Activated CD4-positive, alpha-beta T cell treated with anti-CD3 and anti-CD28 coated beads, Interleukin-2, amount 50 U/mL, for 1 hour (primary cell): ENCODE measurements at places on chromosomes 12 and 14.

DNA sequence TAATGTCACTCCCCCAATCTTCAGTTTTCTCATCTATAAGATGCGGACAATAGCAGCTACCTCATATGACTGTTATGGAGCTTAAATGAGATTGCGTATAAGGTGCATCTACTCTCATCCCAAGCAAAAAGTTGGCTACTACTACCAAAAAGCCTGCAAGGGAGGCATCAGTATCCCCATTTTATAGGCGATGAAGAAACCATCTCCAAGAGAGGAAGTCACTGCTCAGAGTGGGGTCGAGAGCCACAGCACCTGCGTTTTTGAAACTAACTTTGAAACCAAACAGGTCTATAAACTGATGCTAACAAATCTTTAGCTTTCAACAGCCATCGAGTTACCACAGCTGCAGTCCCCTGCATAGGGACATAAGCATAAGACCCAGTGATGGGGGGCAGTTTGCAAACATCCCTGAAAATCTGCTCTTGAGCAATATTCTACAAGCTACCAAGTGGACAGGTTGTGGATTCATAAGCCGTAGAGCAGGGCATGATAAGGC, 3.5 kb downstream of the GCN1 start:
- no peak for DNase-seq

DNA sequence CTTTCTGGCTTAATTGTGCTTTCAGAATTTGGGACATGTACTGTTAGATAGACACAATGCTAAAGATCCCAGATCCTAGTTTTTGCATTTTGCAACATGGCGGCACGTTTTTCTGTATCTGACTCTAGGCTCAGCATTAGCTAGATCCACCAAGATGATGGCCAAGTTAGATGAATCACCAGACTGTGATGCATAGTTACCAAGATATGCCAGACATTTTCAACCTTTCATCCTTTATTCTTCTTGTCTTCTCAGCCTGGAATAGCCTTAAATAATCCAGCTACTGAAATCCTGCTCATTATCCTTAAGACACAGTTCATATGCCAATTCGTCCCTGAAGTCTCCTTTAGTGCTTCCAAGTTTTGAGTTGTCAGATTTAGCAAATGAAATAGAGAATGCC, 144.9 kb upstream of the CRY1 start:
- no peak for DNase-seq

DNA sequence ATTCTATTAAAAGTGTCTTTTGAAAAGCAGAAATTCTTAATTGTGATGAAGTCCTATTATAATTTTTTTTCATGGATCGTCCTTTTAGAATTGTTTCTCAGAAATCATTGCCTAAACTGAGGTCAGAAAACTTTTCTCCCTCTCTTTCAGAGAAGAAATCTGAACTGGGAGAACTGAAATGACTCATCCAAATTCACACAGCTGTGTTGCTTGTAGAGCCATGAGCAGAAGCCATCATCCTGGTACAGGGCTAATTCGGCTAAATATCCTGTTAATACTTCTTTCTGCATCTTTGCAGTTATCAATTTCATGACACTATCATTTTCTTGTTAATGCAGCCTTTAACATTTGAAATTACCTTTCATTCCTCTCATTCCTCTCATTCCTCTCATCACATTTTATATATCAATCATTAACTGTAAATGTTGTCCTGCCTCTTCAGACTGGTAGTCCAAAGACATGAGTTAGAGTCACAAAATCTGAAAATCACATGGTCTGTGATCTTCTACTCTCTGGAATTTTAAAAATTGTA, 15.5 kb downstream of the SLC15A5 start:
- no peak for DNase-seq

- no peak for DNase-seq
Observed at GRCh38 chr12:32988982-32989381, 92.4 kb upstream of the PKP2 start.

DNA sequence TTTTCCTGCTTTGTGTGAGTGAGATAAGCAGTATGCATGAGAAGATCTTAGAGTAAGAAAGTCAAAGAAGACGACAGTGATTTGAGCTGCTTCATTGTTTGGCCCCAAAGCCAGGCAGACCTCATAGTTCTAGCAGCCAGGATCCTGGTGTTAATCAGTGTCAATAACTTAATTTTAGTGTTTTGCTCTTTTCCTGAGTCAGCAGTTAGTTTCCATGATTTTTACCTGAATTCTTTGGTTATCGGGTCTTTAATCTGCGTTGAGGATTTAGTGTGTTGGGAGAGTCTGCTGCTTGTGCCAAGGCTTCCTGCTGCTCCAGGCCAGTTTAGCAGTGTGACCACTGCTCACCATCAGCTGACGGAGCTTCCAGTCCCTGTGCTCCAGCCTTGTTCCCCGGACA, 241.6 kb upstream of the SOX5 start:
- no peak for DNase-seq

DNA sequence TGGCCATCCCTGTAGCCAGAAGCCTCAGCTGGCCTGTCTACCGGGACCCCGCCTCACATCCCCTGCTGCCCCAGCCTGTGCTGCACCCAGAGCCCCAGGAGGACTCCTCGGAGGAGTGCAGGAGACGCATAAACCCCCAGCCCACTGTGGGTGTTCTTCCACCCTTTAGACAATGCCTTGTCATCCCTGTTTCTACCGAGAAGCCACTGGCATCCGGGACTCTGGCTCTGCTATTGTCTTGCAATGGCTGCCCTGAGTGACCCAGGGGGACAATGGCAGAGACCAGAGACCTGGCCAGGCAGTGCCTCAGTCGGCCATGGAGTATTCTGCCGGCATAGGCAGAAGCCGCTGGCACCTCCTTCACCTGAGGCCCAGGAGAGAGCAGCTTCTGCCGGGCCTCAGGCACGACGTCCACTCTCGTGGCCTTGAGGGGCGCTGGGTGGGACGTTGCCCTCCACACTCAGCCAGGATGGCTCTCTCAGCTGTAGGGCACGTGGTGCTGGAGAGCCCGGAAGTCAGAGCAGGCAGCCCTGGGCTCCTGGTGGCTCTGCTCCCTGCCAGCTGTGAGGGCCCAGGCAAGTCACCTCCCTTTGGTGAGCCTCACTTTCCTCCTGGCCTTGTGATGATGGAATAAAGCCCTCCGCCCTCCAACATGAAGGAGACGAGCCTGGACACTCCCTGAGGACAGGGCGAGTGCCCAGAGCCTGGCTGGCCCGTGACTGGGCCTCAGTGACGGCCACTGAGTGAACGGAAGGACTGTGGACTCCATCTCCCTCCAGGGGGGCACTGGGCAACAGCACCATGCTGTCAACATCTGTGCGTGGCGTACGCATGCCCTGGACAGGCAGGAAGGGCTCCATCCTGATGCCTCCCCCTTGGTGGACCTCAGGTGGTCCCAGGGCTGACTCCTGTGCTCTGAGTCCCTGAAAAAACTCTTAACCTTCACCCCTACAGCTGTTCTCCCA, 41.0 kb downstream of the TRAFD1 start:
- no peak for DNase-seq

DNA sequence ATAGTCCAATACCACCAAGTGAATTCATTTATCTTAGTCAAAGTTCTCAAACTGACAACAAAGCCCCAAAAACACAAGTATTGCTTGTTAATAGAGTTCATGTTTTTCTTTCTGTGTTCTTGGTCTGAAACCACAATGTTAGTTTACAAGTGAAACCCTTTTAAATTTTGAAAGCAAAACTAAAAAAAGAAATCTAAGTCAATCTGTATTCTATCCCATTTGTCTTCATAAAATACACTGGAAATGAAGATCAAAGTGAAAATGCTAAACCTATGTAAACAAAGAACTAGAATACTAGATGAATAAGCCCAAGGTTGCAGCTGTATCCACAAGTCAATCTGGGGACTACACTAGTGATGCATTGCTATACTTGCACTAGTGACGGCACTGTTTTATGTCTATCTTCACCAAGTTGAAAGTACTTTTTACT, 10.4 kb downstream of the MAP4K5 start:
- no peak for DNase-seq

DNA sequence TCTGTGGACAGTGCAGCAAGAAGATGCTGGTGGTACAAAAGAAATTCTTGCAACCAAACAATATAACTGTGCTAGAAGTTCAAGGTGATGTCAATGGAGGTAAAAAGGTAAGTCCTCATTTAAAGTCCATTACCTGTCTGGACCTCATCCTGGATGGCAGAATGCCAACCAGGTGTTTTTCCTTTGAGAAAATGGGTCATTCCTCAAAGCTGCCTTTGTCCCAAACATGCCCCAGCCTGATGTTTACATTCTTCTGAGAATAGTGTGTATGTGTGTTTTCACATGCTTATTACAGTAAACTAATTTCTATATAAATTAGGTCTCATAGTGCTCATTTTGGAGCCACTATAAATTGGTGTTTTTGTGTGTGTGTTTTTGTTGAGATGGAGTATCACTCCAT, 24.9 kb downstream of the ACTR6 start:
- DNase-seq, result no peak

DNA sequence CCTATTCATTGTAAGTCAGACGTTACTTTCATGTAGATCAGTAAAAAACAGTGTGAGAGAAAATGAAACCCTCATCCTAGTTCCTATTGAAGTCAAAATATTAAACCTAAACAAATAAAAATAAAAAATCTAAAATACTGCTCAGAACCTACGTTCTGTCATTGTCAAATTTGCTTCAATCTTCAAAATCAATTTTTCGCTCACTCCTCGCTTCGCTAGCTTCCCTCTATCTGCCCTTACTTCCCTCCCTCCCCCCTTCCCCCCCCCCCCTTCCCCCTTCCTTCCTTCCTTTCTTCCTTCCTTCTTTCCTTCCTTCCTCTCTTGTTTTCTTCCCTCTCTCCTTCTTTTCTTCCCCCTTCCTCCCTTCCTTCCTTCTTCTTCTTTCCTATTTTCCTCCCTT, 310.9 kb upstream of the PDE3A start:
- DNase-seq, result no peak

GRCh38 chr12:42588524-42589464, 752 bp downstream of the PRICKLE1 start:
- no peak for DNase-seq

DNA sequence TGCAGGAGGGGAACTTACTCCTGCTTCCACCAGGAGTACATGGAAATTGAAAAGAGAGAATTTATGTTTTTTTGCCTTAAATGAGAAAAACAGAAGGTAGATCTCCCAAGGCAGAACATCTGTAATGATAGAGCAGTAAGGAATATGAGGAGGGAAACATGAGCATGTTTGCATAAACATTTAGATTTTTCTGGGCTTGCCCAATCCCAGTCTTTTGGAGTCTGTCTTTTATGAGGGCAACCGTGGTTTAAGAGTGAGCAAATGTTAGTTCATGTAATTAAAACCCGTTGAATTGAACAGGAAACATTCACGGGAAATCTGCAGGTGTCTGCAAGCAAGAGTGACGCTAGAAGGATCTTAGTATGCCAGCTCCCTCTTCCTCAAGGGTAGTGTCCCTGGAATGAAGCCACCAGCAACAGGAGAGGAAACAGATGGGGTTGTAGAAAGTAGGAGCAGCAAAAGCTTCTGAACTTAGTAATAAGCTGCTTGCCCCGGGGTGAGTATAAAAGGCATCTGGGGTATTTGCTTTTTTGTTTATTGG, 79.3 kb downstream of the ARF6 start:
- DNase-seq, result no peak

DNA sequence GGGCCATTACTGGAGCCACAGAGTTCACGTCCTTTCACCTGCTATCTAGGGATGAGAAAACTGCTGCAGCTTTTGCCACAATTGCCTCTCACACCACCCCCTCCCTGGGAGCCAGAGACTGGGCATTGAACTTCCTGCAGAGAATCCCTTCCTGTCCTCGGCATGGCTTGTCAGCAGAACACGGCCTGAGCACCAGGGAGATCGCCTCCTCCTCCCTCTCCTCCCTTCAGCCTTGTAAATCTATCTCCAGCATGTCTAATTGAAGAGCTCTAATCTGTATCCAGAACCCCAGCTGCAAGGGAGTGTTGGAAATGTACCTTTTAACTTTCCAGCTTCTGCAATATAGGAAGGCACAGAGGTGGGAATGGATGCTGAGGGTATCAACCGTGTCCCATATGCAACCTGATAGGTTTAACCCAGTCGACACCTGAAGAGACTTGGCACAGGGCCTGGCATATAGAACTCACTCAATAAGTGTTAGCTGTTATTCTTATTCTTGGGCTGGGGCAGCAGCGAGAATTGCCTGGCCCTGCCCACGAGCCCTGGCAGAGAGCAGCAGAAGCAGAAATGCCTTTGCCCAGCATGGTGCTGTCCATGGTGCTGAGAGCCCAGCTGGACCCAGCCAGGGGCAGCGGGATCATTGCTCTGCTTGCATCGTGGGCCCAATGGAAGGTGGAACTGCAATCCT, 26.8 kb downstream of the TMEM63C start:
- peak; percentile 56 for DNase-seq

- no peak for DNase-seq
Observed at GRCh38 chr12:15538881-15539280, 216.6 kb downstream of the PTPRO start.

DNA sequence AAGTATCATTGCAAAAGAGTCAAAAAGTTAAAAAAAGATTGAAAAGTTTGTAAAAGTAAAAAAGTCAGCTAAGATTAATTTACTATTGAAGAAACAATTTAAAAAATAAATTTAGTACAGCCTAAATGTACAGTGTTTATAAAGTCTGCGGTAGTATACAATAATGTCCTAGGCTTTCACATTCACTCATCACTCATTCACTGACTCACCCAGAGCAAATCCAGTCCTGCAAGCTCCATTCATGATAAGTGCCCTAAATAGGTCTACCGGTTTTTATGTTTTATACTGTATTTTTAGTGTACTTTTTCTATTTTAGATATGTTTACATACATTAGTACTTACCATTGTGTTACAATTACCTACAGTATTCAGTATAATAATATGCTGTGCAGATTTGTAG, 43.9 kb upstream of the ABCC9 start:
- DNase-seq, result no peak

DNA sequence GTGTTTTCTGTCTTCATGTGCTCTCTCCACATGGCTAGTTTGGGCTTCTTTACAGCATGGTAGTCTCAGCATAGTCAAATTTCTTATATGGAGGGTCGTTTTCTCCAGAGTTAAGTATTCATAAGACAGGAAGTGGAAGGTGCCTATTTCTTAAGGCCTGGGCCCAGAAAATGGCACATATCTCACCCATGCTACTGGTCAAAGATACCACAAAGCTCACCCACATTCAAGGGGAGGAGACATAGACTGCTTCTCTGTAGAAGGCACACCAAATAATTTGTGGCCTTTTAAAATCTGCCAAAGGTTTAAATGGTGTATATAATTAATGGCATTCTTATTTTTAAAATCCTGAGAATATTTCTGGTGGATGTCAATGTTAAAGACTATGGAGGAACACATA, 44.8 kb downstream of the CCDC91 start:
- DNase-seq, result no peak

- DNase-seq, result no peak
Observed at GRCh38 chr14:22872833-22873520, 1.4 kb downstream of the LRP10 start.

DNA sequence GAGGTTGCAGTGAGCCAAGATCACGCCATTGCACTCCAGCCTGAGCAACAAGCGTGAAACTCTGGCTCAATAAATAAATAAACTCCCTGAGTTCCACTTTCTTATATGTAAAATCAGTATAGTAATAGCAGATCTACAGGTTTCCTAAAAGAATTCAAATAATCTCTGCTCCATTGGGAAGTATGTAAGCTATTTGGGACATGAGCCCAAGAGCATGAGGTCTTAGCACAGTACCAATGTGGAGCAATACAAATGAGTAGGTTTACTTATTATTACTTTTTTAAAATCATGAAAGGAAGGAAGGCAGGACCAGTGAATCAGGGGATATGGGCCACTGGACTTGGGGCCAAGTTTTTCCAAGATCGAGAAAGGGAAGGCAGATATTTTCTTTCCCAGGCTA, 216.9 kb upstream of the DIO2 start:
- DNase-seq, result no peak
